Activated CD4-positive, alpha-beta T cell treated with anti-CD3 and anti-CD28 coated beads, Interleukin-2, Interleukin-6, amounts not matched to agents 100 ng/mL and 50 ng/mL, durations not matched to agents 16 hours and 8 hours (primary cell): ENCODE measurements at places on chromosomes 6 and 20.

DNA sequence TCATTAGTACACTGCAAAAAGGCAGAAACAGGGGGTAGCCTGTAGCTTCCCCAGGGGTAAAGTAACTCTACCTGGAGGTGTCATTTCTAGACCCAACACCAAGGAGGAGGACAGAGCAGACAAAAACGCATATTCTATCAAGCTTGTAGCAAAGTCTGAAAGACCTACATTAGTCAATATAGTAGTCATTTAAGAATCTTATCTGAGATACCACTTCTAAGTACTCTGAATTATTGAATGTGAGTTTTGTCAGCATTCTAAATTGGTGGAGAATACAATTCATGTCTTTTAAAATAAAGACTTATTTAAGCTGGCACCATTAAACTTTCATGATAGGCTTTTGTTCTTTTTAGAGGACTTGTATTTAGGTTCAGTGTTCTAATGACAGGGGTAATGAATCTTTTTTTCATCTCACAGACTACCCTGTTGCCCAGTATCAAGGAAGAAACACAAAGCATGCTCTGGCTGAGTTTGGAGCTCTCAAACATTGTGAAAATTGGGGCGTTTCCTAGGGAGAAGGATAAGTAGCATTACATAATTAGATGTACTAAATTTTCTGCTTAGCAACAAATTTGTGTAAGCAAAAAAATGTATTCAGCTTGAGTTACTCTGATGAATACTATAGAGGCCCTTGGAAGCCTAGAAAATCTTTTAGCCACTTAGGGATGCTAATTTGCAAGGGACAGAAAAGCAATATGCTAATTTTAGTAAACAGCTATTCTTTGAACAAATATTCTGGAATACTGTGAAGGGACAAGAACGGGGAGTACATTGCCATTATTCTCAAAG, 255.4 kb upstream of the HSF2 start:
- no peak for DNase-seq

GRCh38 chr6:86686496-86686895, 250.8 kb upstream of the HTR1E start:
- DNase-seq: no peak

GRCh38 chr6:109456111-109456583, 575 bp upstream of the MICAL1 start:
- DNase-seq: no peak

GRCh38 chr6:46042355-46042999, 26.8 kb upstream of the CLIC5 start:
- peak; percentile 47 for DNase-seq

DNA sequence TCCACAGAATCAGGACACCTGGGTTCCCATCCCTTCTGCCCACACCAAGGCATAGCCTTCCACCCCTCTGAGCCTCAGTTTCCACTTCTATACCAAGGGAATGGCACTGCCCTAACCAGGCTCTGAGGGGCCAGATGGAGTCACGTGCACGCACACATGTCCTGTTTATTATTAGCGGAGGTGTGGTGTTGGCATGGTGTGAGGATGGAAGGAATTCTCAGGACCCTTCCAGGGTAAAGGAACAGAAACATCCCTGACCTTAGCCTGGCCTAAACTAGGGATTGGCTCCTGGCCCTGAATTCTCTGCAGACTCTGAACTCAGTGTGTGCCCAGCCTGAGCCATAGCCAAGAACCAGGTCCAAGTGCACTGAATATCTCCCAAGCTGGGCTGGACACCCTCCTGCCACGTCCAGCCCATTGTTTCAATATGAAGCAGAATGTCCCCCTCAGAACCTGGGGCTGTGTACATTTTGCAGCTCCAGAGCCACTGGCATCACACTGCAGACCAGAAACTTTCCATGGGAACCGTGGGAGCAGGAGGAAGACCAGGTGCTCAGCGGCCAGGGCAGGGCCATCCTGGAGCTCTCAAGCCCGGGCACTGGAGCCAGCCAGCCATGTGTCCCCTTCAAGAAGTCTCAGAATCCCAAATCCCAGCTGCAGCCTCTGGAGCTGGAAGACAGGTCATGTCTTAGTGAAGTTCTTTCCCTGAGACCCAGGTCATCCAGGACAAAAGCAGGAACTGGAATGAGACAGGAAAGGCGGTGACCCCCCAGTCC, 208.4 kb downstream of the ANKRD60 start:
- no peak for DNase-seq

DNA sequence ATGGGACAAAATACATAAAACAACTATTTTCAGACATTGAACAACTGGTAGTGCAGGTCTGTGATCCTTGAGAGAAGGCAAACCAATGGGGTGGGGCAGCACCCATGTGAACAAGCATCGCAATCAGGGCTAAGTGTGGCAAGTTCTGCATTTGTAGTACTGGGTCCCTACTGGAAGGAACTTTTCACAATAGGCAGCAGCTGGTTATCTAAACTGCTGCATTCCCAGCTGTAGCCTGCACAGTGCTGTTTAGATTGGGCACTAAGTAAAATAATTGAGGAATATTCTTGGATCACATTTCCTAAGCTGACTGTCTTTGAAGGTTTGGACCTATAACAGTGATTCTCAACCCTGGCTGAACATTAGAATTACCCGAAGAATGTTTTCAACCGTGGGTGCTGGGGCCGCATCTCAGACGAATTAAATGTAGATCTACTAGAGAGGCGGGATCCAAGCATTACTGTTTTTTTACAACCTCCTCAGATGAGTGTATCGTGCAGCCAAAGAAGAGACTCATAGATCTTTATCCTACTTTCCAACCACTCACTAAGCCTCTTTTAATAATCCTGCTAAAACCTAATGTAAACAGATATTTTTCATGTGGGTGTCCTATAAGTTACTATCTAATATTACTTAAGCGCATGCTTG, 12.4 kb upstream of the MAP3K4 start:
- no peak for DNase-seq

DNA sequence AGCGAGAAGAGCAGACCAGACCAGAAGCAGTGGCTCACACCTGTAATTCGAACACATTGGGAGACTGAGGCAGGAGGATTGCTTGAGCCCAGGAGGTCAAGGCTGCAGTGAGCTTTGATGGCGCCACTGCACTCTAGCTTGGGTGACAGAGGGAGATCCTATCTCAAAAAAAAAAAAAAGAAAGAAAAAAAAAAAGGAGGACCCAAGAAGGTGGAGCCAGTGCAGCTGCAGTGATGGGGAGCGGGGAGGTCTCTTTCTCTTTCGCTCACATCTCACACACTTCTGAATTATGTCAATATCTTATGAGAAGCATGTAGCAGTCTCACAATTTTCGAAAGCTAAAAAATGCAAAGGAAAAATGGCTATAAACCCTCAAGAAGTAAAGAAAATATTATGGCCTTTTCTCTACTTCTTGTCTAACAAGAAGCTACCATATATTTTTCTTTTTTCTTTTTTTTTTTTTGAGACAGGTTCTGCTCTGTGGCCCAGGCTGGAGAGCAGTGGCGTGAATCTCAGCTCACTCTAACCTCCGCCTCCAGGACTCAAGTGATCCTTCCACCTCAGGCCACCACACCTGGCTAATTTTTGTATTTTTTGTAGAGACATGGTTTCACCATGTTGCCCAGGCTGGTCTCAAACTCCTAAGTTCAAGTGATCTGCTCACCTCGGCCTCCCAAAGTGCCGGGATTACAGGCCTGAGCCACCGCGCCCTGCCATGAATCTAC, 3.8 kb upstream of the SPO11 start:
- no peak for DNase-seq

DNA sequence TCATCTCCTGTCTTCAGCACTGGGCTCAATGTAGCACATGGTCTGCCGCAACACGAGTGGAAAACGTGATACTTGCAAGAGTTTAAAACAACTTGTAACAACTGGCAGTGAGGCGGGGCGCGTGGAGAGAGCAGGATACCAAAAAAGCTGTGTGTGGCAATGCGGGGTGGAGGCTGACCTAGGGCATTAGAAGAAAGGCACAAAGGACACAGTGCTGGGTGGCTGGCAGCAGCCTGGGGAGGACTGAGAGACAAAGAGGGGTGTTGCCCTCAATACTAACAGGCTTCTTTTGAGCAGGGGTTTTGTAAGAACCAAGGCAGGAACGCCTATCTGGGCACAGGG, 1.5 kb upstream of the GFOD1 start:
- no peak for DNase-seq

- DNase-seq: no peak
These were observed 13.8 kb downstream of the VAPB start for GRCh38 chr20:58402827-58403226.

DNA sequence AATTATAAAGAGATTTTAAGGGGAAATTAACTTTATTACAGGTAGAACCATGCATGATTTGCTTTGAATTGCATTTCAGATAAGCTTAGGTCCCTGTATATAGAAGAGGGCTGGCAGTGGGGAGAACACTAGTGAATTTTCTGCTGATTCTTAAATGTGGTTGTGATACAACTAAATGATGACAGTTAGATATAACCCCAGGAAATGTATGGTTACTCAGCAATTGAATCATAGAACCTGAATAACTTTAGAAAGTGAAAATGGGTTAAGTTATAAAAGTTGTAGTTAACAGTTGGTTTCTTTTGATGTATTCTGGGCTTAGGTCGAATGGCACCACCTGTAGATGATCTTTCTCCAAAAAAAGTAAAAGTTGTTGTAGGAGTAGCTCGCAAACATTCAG, 70.1 kb downstream of the PHF3 start:
- no peak for DNase-seq

- no peak for DNase-seq
These were observed 46.8 kb downstream of the EIF2S2 start for GRCh38 chr20:34065260-34065659.

GRCh38 chr6:152776833-152777232, 26.2 kb downstream of the VIP start:
- DNase-seq: no peak

- DNase-seq: no peak
These were observed 396.3 kb downstream of the ZFAND3 start for GRCh38 chr6:38215651-38216311.

DNA sequence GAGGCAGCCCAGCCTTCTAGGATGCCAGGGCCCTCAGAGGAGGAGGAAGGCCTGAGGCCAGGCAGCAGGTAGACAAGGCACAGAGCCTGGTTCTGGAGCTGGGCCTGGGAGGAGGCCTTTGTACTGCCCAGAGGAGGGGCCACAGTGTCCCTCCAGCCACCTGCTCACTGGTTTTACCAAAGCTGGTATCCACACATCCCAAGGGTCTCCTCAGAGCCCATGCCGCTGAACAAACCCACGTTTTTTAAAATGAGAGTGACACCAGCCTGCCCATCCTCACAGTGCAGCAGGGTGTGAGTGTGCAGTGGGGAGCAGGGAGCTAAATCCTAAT, 162.7 kb downstream of the LY86 start:
- DNase-seq: no peak

GRCh38 chr6:142914937-142915697, 29.9 kb downstream of the HIVEP2 start:
- peak; percentile 46 for DNase-seq

DNA sequence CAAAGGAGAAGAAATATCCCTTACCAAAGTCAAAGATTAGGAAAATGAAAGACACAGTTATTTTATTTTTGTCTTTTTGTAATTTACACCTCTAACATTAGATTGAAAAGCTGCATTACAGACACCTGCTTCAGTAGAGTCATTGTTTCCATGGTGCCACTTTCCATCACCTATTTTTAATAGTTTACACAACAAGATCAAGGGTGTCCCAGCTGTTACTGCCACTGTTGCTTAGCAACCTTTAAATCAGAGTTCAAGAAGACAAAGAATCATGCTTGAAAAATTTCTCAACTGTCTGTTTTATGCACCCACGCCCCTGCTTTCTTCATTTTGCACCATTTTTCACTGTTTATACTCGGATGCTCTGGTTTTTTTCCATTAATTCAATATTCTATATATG, 668.2 kb upstream of the GJE1 start:
- no peak for DNase-seq

DNA sequence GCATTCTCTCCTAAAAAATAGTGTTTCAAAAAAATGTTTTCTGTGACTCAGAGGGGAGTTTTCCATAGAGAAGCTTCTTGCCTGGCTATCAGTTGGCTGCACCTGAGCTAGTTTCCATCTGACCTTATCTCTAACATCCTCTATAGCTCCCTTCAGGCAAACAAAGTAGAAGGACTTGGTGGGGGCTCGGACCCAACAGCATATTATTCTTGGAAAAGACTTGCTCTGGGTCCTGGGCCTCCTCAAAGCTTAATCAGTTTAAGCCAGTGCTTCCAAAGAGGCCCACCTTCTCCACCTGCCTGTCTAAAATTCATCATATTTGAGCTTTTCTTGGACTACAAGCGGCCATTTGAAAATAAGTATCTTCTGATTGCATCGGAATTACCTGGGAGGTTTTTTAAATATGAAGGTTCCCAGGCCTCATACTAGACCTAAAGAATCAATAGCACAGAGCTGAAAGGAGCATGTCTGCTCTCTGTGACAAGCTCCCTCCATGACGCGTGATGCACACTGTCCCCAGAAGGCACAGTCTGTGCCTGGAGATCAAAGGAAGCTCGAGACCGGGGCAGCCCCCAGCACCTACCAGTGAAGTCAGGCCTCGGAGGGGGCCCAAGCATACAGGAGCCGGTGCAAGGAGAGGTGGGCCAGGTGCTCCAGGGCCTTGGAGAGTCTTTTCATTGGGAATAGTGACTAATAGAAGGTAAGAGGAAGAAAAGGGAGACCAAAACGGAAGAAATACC, 80.6 kb upstream of the HIVEP1 start:
- no peak for DNase-seq

- no peak for DNase-seq
These were observed 184.2 kb downstream of the PHF3 start for GRCh38 chr6:63819831-63820230.

- no peak for DNase-seq
These were observed 161.7 kb downstream of the INSM1 start for GRCh38 chr20:20529597-20529996.

DNA sequence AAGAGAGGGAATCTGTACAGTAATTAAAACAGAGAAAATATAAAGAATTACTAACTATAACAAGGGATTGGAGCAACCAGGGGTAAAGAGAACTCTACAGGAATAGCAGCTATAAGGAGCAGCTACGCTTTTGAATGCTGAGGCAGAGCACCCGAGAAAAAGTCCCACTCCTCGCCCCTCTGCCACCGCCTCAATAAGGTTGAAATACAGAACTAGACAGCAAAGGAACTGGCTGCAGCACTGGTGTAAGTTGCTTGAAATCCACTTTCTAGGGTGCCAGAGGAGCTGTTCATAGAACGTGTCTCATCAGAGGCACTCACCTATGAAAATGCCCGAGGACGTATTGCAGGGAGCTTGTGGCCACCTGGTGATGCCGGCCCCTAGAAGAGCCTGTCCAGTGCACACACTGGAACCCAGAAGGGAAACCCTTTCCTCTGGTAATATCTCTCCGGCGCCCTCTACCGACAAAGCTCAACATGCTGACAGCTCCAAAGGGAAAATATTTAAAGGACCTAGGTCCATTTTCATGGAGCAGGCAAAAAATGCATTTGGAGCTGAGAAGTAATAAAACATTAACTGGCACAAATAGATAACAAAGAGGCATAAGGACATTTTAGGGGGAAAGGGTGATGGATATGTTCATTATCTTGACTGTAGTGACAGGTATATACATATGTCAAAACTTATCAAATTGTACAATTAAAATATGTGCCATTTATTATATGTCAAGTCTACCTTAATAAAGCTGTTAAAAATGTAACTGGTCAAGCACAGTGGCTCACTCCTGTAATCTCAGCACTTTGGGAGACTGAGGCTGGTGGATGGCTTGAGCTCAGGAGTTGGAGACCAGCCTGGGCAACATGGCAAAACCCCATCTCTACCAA, 137.4 kb upstream of the HDAC2 start:
- peak; percentile 51 for DNase-seq

- no peak for DNase-seq
These were observed 101.4 kb upstream of the AGPAT4 start for GRCh38 chr6:161374971-161375873.
